ENCODE measurements at places on chromosomes 2 and 18.
A peak's percentile ranks its signal among the peaks of the same experiment; 100 is the strongest.

GRCh38 chr2:139165601-139166000 lies 385.4 kb upstream of the NXPH2 start:
- no peak for DNase-seq

GRCh38 chr2:64035072-64035942 lies 16.1 kb upstream of the VPS54 start:
- no peak for DNase-seq

DNA sequence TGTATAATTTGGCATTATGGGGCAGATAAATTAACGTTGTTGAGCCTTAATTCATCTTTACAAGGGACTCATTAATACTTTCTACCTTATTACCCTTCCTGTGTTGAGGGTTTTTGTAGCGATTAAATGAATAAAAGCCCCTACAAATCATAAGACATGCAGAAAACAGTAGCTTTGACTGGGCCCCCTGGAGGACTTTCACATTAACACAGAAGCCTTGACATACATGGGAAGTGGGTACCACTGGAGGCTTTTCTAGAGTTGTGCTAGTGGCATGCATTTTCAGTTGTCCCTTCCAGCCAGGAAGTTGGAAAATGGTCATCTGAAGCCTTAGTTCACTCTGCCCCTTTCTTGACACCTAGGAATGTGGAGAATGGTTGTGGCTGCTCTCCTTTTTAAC lies 30.2 kb downstream of the MTA3 start:
- no peak for DNase-seq

DNA sequence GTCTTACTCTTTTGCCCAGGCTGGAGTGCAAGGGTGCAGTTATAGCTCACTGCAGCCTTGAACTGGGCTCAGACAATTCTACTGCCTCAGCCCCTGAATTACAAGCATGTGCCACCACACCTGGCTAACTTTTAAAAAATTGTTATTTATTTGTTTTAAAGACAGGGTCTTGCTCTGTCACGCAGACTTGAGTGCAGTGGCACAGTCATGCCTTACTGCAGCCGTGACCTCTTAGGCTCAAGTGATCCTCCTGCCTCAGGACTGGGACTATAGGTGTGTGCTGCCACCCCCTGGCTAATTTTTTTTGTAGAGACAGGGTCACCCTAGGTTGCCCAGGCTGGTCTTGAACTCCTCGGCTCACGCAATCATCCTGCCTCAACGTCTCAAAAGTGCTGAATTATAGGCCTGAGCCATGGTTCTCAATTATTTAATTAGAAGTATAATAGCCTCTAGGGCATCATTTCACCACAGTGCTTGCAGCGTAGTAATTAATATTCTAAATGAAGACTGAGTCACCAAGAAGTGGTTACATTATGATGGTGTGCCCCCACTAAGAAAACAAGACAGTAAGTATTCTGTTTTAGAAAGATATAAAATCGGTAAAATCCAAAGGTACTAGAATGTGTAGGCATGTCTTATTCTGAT lies 69.6 kb downstream of the EML4 start:
- DNase-seq = no peak

GRCh38 chr2:133458280-133458679 lies 110.0 kb downstream of the NCKAP5 start:
- DNase-seq = no peak

DNA sequence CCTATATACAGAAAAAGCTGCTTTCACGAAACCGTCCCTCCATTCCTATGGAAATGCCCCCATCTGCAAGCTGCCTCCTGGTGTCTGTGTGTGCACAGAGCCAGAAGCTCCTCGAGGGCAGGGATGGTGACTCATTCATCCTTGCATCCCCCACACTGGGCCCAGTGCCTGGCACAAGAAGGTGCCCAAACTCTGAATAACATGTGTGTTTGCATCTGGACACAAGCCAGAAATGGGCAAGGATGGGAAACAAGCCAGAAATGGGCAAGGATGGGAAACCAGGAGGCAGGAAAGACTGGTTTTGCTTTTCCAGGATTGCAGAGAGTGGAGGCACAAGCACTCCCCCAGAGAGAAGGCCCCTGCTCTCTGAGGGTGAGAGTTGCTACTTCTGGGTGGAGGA lies 313.9 kb downstream of the CELF4 start:
- DNase-seq = no peak

GRCh38 chr2:202115479-202115971 lies 42.5 kb downstream of the KIAA2012 start:
- no peak for DNase-seq

GRCh38 chr2:216108967-216109921 lies at the start of gene XRCC5:
TSS of gene XRCC5 (plus strand) at chr2:216109348. CDS start at chr2:216109437, 89 bp downstream.
- DNase-seq = peak; percentile 69

DNA sequence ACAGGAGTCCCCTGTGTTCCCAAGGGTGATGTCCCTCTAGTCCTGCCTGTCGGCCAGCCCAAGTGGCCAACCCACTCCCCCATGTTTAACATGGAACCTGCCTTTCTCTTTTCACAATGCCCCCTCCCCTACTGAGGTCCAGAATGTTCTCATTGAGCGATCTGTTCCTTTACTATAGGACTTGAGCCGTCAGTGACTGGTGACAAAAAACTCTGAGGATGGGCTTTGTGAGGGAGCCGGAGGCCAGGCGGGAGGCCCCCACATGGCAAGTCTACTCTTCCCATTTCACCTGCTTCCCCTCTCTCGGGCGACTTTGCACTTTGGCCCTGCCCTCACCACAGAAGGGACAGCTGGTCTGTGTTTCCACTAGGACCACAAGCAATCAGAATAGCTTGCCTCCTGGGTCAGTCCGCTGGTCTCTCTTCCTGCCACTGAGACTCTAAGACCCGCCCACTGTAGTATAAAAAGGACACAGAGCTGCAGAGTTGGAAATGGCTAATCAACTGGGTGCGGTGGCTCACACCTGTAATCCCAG lies 146.5 kb upstream of the RAB12 start:
- DNase-seq = no peak

DNA sequence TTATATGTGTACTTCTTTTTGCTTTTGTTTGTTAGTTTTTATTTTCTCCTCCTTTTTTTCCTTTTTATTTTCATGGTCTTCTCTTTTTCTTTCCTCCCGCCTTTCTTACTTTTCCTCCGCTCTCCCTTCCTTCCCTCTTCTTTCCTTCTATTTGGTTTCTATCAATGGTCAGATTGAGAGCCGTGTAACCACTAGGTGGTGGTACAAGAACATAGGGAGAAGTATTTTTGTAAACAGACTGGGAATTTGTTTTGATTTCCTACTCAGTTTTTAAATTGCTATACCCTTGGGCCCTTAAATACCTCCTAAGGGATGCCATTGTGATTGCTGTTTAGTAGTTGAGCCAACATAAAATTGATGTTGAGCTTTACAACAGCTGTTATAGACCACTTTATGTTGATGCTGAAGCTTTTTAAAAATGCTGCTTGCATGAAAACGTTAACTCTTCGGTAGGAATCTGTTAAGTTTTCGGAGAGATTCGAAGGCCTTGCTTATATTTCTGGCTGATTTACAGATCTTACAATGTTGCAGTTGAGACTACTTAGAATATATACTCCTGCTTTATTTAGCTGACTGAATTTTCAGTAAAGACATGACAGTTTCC lies 124.2 kb downstream of the UBE2E3 start:
- DNase-seq = no peak

DNA sequence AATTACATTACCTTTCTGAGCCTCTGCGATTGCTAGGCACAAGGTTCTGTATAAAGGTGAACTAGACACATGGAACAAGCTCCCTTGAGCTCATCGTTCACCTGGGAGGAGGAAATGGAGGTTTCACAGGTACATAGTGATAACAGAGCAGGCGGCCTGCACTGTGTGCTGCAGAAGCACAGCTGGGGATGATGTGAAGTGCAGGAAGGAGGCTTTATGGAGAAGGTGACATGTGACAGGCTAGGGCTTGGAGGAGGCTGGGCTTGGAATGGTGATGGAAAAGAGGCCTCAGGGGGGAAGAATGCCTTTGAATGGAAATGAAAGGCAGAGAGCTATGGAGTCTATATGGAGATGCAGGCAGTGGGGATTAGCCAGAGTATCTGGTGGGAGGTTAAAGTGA lies 22.9 kb downstream of the MARCHF4 start:
- DNase-seq = no peak

DNA sequence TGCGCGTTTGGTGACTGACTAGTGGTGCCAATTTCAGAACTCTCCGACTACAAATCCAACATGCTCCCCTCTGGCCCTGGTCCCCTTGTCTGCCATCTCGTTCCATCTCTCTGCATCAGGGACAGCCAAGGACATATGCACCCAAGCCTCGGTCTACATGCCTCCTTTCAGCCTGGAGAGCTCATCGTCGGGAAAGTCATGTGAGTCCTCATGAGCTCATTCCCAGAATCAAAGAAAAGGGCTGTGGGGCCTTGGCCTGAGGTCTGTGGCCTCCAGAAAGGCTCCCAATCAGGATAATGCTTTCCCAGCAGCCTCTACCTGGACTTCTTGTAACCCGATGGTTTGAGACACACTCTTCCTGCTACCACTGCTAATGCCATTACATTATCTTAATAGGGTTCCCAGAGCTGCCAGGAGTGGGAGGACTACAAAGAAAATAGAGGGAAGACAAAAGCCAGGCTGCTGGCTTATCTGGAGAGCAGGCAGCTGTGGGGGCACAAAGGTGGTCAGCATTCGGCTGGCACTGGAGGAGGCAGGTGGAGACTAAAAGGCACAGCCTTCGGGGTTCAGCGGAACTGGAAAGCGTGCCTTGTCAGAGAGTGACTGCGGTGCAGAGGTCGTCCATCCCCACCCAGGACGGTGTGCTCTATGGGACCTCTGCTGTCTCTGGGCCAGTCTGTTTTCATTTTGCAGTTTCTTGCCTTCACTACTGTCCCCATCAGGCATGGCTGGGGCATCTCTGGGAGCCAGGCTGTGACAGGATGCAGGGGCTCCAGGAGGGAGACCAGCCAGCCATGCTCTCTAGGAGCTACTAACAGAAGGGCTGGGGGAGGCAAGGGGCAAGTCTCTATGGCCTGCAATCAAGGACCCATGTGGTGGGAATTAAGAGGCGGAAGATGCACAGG lies 104.4 kb upstream of the SMAD2 start:
- DNase-seq = no peak

GRCh38 chr2:101759162-101759561 lies 61.7 kb downstream of the MAP4K4 start:
- no peak for DNase-seq

DNA sequence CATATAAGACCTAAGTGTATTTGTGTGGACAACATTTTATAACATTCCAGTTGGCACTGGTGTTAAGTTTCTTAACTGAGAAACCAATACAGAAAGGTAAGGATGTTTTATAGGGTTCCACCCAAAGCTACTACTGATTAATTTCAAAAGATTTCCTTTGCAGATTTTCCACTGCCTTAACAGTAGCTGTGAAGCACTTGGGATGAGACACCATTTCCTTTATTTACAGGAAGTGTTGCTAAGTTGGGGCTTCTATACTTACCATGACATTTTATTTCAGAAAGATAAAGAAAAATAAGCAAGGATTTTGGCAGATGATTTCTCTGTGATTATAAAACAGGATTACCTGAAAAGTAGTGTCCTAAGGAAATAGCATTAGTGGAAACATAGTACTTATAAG lies 234.3 kb downstream of the CALCRL start:
- DNase-seq = no peak

DNA sequence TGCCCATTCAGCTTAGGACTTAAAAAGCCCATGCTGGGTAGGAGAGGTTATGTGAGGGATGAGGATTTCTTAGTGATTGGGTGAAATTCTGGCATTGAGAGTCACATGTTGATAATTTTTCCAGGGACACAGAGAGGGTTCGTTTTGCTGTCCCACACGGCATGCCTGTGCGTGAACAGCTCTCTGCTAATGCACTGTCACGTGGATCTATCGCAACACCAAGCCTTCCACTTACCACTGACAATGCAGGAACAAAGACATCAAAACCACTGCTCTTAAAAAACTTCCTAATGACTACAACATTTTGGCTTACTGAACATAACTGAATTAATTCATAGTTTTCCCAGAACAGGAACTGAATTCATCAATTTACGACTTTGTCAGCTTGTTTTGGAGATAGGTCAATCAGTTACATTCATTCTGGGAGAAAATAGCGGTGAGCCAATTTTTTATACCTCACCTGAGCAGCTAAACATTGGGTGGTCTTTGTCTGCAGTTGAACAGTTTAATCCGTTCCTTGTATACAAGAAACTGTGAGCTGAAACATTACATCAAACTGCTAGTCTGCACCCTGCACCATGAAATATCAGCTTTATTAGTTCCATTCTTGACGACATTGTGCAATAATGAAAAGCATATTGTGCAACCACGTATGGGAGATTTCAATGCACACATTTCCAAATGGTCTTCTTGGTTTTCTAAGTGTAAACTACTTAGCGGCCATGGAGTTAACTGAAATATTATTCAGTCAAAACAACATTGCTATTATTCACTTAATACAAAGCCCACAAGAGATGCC lies 127.1 kb downstream of the LPIN1 start:
- DNase-seq = no peak

GRCh38 chr2:230774348-230774951 lies 61.8 kb downstream of the CAB39 start:
- no peak for DNase-seq

- no peak for DNase-seq
Observed at GRCh38 chr18:36179562-36180355, 7.5 kb upstream of the MOCOS start.

DNA sequence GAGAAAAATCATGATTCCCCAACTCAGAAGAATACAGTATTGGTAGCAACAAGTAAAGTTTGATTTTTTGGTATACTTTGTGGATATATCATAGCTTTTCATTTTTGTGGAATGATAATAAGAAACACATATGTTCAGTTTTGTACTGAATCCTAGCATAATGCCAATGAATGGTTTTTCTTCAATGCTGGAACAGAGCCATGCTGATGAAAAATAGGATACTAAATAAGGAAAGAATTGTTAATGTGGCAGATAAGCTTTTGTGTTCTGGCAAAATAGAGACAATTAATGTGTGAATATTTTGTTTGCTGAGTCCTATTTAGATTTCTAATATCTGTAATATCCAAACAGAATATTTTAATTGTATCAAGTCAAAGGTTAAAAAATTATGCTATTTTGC lies 21.9 kb downstream of the CD28 start:
- no peak for DNase-seq

DNA sequence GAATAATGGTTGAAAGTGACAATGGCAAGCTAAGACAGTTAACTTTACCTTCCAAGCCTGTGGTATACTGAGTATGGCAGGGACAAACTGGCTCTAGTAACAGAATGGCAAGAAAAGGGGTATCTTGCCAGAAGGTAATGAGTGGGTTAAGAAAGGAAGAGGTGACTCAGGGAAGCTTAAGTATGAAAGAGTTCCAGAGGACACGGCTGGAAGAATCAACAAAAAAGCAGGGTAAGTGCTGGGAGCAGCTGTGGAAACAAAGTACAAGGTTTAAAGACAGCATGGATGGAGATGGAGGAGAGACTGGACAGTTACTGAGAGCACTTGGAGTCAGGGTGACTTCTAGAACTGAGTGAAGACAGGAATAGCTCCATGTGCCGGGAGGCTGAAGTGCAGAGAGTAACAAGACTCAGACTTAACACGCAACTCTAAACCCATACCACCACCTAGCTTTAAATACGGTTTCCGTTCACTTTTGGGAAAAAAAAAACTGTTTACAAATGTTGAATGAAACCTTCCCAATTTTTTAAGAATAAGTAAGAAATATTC lies 69.0 kb downstream of the REV1 start:
- no peak for DNase-seq

Data from cortex of kidney (tissue), 1 donor.